ENCODE measurements at places on chromosomes 11 and 22.

DNA sequence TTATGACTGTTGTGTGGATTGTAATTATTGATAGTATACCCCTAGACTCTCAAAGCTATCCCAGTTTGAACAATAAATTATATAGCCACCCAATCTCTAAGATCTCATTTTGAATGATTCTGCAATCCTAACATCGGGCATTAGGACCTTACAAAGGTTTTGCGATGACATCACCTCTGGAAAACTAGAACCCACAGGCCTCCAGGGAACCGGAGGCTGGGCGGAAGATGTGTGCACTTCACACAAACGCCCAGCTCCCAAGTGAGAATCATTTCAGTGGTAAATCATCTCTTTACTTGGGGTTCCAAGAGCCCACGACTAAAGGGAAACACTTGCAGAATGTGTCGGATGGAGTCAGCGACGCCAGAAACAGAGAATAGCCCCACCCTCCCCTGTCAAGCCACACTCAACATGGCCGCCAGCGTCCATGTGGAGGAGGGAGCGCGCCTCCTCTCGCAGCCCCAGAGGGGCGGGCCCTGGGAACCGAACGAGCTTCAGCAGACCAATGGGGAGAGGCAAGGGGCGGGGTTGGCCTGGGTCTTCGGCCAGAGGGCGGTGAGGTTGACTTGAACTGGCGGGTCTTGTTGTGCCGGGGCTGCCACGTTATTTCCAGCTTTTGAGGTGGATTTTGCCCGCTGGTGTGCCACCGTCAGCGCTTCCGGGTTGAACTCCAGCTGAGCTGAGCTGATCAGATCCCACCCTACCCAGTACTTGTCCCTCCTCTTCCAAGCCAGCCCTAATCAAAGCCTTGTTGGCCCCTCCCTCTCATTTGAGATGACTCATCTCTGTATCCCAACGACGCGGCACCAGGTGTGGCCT is 8.4 kb upstream of the MRPL48 start:
- peak; percentile 99 for DNase-seq

DNA sequence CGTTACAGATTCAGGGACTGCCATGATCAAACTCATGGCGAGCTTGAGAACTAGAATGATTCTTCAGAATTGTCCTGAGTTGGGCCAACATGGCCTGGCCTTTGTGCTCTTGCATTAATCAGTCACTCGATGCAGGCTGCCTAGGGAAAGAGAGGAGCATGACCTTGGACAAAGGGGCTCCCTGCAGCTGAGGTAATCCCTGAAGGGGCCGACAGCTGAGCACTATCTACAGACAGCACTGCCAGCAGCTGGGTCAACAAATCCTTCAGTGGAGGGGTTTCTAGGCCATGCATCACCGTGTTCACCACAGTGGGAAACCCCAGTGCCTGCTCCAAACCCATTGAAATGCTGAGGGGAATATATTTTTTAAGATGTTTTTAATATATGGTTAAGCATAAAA is 159.5 kb upstream of the POU2AF2 start:
- no peak for DNase-seq

- DNase-seq = no peak
Measured at GRCh38 chr22:39348909-39349505, 784 bp upstream of the SYNGR1 start.

GRCh38 chr11:10866893-10867331 is 9.1 kb upstream of the ZBED5 start:
- DNase-seq = no peak

DNA sequence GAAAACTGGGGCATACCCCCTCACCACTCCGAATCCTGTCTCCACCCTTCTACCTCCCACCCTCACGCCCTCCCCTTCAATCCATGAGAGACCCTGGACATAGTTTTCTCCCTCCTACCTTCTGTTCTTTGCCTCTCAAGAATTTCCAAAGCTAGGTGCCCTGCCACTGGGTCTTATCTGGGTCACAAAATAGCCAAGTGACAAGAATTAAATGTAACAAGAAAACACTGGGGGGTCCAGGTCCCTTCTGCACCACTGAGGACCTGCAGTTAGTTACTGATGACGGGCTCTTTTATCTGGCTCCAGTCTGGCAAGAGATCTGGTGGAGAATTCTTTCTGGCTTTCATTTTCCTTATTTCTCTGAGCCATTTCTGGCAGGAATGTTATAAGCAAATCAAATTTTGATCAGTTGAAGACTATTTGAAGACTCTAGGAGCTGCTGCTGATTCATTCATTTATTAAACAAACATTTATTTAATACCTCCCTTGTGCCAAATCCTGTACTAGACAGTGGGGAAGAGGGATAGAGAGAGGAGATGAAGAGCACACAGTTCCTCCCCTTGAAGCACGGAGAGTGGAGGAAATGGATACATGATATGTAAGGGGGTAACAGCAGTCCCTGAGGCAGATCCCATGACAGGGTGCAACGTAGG is 135.2 kb downstream of the RRAS2 start:
- DNase-seq = no peak

DNA sequence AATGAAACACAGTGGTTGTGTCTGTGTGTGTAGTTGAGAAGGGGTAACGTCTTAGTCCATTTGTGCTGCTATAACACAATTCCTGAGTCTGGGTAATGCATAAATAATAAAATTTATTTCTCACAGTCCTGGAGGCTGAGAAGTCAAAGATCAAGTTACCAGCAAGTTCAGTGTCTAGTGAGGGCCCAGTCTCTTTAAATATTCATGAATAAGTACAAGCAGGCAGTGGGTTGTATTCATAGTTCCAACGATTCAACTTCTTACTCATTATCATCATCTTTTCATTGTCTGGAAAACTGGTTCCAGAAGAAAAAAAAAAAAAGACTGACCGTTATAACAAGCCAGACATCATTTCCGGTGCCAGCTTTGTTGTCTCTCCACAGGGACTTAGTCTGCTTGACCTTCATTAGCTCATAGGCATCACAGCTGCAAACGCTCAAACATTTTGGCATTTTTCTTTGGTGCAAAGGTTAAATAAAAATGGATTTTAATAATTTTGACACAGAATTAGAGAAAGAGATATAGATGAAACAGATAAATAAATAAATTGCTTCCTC is 1297.5 kb downstream of the LRRC4C start:
- no peak for DNase-seq

DNA sequence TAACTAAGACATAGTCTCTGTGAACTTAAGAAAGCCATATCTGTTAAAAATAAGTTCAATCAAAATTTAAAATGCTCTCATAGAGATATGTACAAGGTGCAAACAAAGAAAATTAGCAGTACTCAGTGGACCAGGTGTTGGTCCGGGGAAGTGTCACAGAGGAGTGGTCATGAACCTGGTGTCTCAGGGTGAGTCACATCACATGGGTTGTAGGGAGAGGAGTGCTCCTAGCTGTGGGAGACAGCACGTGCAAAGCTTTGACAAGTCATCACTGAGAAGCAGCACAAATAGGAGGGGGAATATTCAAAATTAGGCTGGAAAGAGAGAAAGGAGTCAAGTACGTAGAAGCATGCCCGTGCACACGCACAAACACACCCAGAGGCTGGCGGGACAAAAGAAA is 438.1 kb downstream of the NTM start:
- DNase-seq = no peak

GRCh38 chr11:19605520-19606371 is 106.9 kb upstream of the NAV2 start:
- DNase-seq = peak; percentile 8

- no peak for DNase-seq
Measured at GRCh38 chr11:12224537-12224893, 114.1 kb downstream of the MICAL2 start.

DNA sequence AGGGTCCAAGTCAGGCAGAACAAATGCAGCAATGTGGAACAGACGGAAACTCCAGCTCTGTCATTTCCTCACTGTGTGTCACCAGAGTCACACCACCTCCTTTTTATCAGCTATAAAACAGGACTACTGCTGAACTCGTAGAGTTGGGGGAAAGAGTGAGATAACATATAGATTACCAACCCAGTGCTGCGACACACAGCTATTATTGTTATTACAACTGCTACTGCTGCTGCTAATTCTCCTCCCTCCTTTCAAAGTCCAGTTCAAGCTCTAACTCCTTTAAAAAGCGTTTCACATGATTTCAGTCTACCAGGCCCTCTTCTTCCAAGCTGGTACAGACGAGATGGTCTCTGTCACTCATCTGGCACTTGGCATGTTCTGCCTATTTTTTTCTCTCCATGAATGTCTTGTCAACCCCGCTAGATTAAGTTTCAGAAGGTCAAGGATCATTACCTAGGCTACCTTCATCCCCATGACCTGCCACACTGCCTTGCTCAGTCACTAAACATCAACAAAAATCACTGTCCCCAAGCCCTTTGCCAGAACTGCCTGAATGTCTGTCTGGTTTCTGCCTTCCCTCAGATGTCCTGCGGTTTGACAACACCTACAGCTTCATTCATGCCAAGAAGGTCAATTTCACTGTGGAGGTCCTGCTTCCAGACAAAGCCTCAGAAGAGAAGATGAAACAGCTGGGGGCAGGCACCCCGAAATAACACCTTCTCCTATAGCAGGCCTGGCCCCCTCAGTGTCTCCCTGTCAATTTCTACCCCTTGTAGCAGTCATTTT is 3.7 kb upstream of the MTFP1 start:
- DNase-seq = no peak

DNA sequence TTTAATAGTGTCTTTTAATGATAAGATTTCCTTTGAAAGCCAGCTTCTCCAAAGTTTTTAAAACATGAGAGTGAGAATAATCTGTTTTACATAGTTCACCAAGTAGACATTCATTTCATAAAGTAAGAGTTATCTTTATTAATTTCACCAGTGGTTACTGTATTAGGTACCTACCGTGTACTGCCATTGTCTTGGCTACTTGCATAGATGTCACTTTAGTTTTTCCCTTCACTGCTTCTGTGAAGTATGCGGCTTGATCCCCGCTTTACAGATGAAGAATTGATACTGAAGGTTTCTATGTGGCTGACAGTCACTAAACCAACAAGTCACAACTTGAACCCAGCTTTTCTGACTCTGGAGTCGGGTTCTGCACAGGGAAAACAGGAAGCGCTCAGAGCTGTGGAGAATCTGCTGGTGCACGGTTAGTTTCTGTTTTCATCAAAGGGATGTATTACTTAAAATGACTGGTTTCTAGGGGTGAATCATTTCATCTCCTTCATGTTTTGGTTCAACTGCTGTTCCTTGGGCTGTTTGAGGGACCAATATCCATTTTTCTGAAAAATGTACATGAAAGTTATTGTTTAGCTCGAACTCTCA is 39.3 kb upstream of the MYO18B start:
- no peak for DNase-seq

- no peak for DNase-seq
Measured at GRCh38 chr11:11420899-11421285, 67.8 kb upstream of the CSNK2A3 start.

GRCh38 chr11:128686745-128687177 is 7.1 kb upstream of the FLI1 start:
- DNase-seq = peak; percentile 96

DNA sequence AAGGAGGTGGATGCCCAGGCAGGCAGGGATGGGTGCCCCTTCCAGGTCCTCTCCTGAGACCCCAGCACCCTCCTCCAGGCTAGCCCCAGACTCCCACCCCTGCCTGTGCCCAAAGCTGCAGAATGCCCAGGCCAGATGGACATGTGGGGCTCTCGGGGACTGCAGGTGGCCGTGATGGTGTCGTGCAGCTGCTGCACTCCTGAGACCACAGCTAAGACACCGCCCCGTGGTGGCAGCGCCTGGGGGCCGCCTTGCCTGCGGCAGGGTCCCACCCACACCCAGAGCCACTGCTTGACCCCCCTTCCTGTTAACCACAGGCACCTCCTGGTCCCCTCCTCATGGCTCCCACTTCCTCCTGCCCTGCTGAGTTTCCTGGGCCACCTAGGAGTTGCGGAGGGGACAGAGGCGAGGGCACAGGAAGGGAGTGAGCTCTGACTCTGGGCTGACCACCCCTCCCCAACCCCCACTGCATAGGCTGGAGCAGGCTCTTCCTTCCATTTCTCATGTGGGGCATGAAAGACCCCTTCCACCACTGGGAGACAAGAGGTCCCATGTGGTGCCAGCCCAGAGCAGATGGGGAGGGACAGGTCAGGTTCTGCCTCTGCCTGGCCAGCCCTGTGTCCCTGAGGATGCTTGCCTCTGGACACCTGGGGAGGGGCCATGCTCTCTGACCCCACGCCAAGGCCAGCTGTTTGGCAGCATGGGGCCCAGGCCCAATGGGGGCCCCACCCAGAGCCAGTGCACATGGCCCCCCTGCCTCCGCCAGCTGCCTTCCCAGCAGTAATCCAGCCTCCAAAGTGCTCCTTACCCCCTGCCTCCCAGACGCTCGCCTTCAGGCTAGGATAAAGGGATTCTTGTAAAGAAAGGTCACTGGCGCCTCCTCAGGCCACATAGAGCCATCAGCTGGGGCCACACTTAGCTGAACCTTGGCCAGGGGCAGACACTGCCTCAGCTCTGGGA is 29.3 kb downstream of the OSBPL5 start:
- DNase-seq = no peak

GRCh38 chr11:4181782-4182721 is 87.5 kb downstream of the RRM1 start:
- DNase-seq = peak; percentile 48

DNA sequence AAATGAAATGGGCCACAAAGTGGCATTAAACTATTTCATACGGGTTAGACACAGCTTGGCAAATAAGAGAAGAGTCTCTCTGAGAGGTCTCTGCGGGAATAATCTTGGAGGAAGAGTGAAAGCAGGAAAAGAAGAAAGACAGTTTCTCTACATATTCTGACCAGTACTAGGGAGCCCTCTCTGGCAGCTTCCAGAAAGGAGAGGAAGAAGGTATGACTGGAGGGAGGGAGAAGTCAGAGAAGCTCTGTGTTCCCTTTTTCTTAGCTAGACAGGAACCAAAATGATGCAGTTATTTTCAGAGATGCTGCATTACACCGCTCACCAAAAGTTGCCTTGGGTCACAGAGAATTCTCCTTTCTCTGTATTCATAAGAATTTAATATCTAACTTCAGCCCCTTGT is 382.1 kb downstream of the KCNA4 start:
- no peak for DNase-seq

DNA sequence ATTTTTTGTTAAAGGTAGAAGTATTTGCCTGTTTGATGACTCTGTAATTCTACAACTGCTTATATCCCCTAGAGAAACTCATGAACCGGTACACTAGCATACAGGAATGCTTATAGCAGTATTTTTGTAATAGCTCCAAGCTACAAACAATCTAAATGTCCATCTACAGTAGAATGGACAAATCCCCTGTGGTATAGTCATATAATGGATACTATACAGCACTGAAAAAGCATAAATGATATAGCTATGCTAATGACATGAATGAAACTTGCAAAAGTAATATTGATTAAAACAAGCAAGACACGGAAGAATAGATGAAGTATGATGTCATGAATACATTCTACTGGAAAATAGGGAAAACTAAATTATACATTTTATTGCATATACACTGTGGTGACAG is 142.9 kb downstream of the CEP164 start:
- no peak for DNase-seq
